ENCODE measurements at places on chromosomes 12 and 14. TPM values are rescaled to one million over a fixed set of nuclear protein-coding genes. Genes with fewer than 3 reads are reported as not detected.

The KCNH3 gene
- total RNA-seq = not detected

The SYT1 gene
- total RNA-seq = 0.13 TPM

DNA sequence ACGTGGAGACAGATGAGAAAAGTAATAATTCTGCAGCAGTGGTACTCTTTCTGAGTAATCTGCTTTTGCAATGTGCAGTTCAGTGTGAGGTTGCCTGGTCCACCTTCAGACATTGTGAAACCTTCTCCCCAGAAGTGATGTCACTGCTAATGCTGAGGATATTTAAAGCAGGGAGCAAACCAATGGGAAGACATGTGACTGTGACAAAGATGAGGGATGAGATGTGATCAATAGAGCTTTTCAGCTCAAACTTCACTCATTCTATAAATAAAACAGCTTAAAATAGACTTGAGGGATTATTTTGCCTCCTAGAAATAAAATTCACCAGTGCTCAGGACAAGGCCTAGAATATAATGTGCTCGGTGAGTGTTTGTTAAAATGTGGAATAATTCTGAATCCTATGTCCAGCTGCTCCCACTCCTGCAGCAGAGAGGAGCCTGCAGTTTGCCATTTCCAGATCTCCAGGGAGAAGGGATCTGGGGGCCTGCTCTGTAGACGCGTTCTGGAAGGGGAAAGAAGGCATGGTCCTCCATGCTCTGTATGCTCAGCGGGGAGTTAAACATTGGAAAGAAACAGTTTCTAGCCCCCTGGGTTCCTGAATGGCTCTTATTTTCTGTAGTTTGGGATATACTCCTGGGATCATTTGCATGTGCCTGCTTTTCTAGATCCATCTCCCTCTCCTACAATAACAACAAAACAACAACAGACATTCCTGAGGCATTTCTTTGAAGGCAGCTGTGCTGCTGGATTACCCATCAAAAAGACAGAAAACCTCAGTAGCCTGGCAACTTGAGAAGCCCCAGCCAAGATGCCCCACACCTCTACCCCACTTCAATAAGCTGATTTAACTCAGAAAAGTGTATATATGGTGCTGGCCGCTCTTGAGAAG, 8.9 kb downstream of the SLC7A8 start:
- H3K27me3 ChIP-seq = no peaks in the 10 kb centered on the region
- peaks cover 2% of the 10 kb centered on the region for H3K36me3 ChIP-seq
- H3K4me1 ChIP-seq = peaks cover 37% of the 10 kb centered on the region
- H3K27ac ChIP-seq = peak overlapping the region; percentile 67
- DNase-seq = no peak

DNA sequence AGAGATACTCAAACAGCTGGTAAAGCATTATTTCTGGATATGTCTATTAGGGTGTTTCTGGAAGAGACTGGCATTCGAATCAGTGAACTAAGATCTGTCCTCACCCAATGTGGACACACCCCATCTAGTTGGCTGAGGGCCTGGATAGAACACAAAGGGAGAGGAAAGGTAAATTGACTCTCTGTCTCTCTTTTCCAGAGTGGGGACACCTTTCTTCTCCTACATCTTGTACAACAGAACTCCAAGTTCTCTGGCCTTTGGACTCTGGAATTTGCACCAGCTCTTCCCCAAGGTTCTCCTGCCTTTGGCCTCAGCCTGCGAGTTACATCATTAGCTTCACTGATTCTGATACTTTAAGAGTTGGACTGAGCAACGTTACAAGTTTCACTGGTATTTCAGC, 1253.9 kb downstream of the SLC16A7 start:
- H3K27me3 ChIP-seq = no peaks in the 10 kb centered on the region
- no peaks in the 10 kb centered on the region for H3K36me3 ChIP-seq
- no peak overlapping the region for H3K27ac ChIP-seq
- H3K4me1 ChIP-seq = no peaks in the 10 kb centered on the region
- no peak overlapping the region for H3K4me3 ChIP-seq

The SLC4A8 gene
- total RNA-seq = 0.91 TPM

The PLA2G1B gene
- total RNA-seq = not detected

DNA sequence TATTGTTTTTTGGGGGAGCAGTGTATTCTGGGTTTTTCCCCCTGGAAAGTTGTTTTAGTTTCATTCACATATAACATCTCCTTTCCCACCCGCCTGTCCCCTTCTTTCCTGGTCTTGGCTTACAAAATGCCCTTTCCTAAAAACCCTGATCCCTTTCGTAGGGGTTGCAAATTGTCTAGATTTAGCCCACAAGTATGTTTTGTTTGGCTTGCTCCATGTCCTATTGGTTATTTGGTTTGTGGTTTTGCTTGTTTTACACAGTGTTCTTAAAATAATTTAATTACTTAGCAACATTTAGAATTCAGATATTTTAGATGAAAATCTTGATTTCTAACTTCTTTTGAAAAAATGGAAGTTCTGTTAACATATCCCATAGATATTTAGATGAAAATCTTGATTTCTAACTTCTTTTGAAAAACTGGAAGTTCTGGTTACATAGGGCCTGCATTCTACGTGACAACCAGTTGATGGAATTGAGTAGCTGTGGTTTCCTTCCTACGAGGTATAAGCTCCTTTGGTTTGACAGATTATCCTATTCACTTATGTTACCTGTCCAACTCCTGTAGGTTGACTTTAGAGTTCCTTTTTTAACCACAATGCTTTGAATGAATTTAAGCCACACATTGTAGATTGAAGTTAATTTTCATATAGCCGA, 89.2 kb upstream of the TMEM263 start:
- DNase-seq = no peak
- peaks cover 3% of the 10 kb centered on the region for H3K36me3 ChIP-seq
- H3K27ac ChIP-seq = no peak overlapping the region
- no peak overlapping the region for H3K4me3 ChIP-seq
- H3K4me1 ChIP-seq = peaks cover 7% of the 10 kb centered on the region

DNA sequence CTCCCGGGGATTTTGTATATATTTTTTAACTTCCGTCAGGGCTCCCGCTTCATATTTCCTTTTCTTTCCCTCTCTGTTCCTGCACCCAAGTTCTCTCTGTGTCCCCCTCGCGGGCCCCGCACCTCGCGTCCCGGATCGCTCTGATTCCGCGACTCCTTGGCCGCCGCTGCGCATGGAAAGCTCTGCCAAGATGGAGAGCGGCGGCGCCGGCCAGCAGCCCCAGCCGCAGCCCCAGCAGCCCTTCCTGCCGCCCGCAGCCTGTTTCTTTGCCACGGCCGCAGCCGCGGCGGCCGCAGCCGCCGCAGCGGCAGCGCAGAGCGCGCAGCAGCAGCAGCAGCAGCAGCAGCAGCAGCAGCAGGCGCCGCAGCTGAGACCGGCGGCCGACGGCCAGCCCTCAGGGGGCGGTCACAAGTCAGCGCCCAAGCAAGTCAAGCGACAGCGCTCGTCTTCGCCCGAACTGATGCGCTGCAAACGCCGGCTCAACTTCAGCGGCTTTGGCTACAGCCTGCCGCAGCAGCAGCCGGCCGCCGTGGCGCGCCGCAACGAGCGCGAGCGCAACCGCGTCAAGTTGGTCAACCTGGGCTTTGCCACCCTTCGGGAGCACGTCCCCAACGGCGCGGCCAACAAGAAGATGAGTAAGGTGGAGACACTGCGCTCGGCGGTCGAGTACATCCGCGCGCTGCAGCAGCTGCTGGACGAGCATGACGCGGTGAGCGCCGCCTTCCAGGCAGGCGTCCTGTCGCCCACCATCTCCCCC, 777 bp downstream of the ASCL1 start:
- H3K4me3 ChIP-seq = peak overlapping the region; percentile 54
- DNase-seq = no peak
- H3K27ac ChIP-seq = no peak overlapping the region
- peaks cover 99% of the 10 kb centered on the region for H3K27me3 ChIP-seq
- H3K36me3 ChIP-seq = no peaks in the 10 kb centered on the region
- H3K4me1 ChIP-seq = no peaks in the 10 kb centered on the region

DNA sequence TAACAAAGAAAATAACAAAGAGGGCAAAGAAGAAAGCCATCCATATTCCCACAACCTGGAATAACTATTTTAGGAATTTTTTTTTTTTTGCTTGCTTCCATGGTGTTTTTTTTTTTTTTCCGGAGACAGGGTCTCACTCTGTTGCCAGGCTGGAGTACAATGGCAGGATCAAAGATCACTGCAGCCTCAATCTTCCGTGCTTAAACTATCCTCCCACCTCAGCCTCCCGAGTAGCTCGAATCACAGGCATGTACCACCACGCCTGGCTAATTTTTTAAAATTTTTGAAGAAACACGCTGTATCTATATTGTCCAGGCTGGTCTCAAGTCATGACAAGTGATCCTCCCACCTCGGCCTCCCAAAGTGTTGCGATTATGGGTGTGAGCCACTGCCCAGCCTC, 20.2 kb upstream of the ARID4A start:
- peaks cover 36% of the 10 kb centered on the region for H3K4me1 ChIP-seq
- H3K27me3 ChIP-seq = no peaks in the 10 kb centered on the region
- no peak overlapping the region for H3K4me3 ChIP-seq
- H3K36me3 ChIP-seq = no peaks in the 10 kb centered on the region
- no peak for DNase-seq

- no peaks in the 10 kb centered on the region for H3K36me3 ChIP-seq
- no peaks in the 10 kb centered on the region for H3K4me1 ChIP-seq
- no peak for DNase-seq
- H3K4me3 ChIP-seq = no peak overlapping the region
- peaks cover 16% of the 10 kb centered on the region for H3K27me3 ChIP-seq
Observed at GRCh38 chr12:4918950-4919660, 9.4 kb downstream of the KCNA1 start.

DNA sequence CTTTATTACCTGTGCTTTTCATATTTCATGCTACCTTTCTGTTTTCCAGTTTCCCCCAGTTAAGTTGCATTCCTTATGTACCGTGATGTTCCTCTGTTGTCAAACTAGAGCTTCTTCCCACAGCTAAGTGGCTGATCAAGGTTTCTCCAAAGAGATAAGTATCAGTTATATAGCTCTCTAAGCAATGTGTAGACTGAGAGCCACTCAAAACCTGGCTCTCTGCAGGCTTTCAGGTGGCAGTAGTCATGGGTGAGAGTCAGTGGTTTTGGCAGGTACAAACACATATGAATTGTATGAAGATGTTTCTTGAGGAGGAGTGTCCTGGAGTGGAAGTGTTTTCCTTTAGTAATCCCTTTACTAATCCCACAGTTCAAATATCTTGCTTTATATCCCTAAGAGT, 28.4 kb downstream of the TXNRD1 start:
- H3K27me3 ChIP-seq = no peaks in the 10 kb centered on the region
- H3K27ac ChIP-seq = no peak overlapping the region
- no peaks in the 10 kb centered on the region for H3K36me3 ChIP-seq

DNA sequence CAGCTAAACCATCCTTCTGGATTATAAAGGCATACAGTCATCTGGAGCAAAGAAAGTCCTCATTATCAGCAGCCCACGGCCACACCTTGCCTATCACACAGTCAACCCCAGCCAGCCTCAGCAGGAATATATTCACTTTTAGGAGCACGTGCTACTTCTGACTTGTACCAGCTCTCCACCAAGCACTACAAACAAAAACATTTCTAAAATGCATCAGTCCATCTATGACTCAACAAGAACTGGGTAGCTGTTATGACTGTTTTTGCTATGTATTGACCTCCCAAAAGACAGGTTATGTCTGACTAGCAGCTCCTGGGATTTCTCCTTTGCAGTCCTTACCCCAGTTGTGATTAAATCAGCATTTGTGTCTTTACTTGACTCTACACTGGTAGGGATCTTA, 31.2 kb downstream of the NUAK1 start:
- no peaks in the 10 kb centered on the region for H3K27me3 ChIP-seq
- no peaks in the 10 kb centered on the region for H3K36me3 ChIP-seq
- no peak overlapping the region for H3K4me3 ChIP-seq
- peaks cover 74% of the 10 kb centered on the region for H3K4me1 ChIP-seq

DNA sequence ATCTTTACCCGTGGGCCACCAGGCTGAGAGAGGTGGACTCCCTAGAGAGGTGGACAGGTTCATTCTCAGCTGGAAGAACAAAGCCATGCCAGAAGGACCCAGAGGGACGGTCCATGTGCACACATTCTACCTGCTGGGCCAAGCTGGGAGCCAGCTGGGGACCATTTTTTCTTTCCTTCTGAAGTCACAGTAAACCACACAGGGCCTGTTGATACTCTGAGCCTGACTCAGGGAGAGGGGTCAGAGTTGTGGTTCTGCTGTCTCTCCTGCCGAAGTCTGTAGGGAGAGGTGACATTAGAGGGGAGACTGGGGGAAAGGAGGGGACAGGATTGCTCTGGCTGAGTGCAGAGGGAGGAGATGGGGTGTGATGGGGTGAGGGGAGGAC, 148.6 kb downstream of the TSPAN9 start:
- H3K4me3 ChIP-seq = no peak overlapping the region
- H3K36me3 ChIP-seq = no peaks in the 10 kb centered on the region
- no peaks in the 10 kb centered on the region for H3K27me3 ChIP-seq
- H3K27ac ChIP-seq = no peak overlapping the region

The SIRT4 gene
- 6.1 TPM for total RNA-seq

DNA sequence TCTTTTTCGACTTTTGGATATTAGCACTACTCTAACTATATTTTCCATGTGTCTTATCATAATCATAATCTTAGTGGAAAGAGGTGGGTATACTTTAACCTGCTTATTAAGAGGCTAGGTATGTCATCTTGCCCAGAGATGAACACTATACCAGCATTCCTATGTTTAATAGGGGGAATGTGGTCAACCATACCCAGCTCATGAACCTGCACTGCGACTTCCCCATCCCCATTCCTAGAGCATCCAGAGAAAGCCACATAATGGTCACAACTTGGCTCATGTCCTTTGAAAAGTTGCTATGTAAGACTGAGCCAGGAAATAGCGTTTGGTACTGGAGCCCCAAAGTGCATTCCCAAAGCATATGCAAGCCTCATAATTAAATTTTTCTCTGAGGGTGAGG, 55.2 kb downstream of the TMCC3 start:
- H3K4me3 ChIP-seq = no peak overlapping the region
- H3K4me1 ChIP-seq = peaks cover 43% of the 10 kb centered on the region
- H3K27me3 ChIP-seq = no peaks in the 10 kb centered on the region

The WNK1 gene
- 272 TPM for total RNA-seq

The FAM90A1 gene
- 0.58 TPM for total RNA-seq

- H3K27ac ChIP-seq = no peak overlapping the region
- H3K36me3 ChIP-seq = no peaks in the 10 kb centered on the region
- no peak for DNase-seq
- H3K4me1 ChIP-seq = no peaks in the 10 kb centered on the region
- H3K4me3 ChIP-seq = no peak overlapping the region
Observed at GRCh38 chr14:64732066-64732465, 27.8 kb downstream of the PLEKHG3 start.

DNA sequence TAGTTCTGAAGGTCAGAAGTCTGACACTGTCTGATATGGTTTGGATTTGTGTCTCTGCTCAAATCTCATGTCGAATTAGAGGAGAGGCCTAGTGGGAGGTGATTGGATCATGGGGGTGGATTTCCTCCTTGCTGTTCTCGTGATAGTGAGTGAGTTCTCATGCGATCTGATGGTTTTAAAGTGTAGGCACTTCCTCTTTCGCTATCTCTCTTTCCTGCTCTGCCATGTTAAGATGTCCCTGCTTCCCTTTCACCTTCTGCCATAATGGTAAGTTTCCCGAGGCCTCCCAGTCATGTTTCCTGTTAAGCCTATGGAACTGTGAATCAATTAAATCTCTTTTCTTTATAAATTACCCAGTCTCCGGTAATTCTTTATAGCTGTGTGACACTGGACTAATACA, 84.1 kb upstream of the TMTC1 start:
- H3K27me3 ChIP-seq = no peaks in the 10 kb centered on the region
- no peak overlapping the region for H3K27ac ChIP-seq
- H3K36me3 ChIP-seq = no peaks in the 10 kb centered on the region

The CPNE6 gene
- not detected for total RNA-seq

Measured in psoas muscle (tissue), 8 donors.